Pons (tissue), 1 donor: ENCODE measurements at places on chromosomes 11 and 22.

GRCh38 chr11:19934828-19935259, 222.2 kb downstream of the NAV2 start:
- no peak for DNase-seq

- no peak for DNase-seq
Measured at GRCh38 chr11:3058753-3059664, 1.8 kb upstream of the CARS1 start.

DNA sequence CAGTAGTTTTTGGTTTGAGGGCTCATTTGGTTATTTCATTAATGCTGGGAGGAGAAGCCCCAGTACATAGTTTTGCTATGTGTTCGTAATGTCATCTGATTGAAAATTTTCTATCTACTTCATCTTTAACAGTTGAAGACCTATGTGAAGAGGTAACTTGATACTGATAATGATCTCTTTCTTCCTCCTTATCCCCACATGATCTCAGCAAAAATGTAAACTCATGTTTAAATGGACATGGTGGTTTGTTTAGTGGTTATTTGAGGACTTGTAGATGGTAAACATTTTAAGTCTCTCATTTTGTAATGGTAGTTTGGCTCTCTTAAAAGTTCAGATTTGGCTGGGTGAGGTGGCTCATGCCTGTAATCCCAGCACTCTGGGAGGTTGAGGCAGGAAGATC, 53.7 kb upstream of the SPTBN2 start:
- DNase-seq = no peak

- DNase-seq = no peak
Measured at GRCh38 chr11:3126207-3126865, 38.8 kb downstream of the OSBPL5 start.

- no peak for DNase-seq
Measured at GRCh38 chr22:46827136-46827780, 64.8 kb downstream of the TBC1D22A start.

DNA sequence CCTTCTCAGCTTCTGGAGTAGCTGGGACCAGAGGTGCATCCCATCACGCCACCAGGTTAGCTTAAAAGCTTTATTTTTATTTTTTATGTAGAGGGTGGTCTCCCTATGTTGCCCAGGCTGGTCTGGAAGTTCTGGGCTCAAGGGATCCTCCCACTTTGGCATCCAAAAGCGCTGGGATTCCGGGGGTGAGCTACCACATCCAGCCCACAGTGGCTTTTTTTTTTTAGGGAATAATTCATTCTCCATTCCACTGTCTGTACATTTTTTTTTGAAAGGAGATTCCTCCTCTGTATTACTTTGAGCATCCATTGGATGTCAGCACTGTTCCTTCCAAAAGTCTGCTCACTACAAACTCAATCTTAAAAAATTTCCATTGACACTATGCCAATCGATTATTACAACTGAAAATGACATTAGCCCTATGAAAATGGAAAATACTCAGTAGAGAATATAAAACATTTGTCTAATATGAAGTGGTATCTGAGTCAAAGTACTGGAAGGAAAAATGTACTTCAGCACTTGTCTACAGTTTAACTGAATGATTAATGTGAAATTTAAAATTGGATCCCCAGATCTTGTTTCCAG, 1.3 kb upstream of the LPXN start:
- DNase-seq = peak; percentile 75

GRCh38 chr22:49308300-49308699, 519.4 kb downstream of the BRD1 start:
- no peak for DNase-seq

GRCh38 chr11:76783294-76783895, at the start of gene TSKU:
TSS of gene TSKU (plus strand) at chr11:76783356. CDS start at chr11:76795617, 12,261 bp downstream.
- no peak for DNase-seq

DNA sequence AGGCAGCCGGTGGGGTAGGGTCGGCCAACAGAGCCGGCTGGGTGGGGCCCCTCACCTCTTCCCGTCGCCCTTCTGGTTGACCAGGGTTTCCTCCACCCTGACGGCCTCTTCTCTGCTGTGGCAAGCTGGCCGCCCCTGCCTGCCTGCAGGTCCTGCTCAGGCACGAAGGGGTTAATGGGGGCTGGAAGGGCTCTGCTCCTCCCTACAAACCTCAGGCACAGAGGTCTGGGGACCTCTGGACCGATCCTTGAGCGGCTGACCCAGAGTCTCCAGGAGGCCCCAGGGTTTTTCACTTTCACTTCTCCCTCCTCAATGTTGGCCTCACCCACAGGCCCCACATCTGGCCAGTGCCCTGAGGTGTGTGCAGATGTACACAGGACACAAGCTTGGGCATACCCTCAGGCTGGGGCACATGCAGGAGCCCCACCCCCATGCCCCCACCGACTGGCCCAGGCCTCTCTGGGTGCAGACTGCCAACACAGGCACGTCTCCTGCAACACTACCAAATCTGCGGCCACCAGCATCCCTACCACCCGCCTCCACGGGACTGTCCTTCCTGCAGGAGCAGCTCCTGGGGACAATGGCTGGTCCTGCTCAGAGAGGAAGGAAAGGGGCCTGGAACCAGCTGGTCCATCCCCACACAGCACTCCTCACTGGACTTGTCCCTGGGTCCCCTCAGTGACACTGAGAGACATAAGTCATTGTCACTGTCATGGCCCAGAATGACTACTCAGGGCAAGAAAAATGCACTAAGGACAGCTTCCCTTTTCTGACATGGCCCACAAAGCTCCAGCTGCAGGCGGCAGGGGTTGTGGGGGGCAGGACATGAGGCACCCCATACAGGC, 3.2 kb upstream of the TBX1 start:
- DNase-seq = no peak

DNA sequence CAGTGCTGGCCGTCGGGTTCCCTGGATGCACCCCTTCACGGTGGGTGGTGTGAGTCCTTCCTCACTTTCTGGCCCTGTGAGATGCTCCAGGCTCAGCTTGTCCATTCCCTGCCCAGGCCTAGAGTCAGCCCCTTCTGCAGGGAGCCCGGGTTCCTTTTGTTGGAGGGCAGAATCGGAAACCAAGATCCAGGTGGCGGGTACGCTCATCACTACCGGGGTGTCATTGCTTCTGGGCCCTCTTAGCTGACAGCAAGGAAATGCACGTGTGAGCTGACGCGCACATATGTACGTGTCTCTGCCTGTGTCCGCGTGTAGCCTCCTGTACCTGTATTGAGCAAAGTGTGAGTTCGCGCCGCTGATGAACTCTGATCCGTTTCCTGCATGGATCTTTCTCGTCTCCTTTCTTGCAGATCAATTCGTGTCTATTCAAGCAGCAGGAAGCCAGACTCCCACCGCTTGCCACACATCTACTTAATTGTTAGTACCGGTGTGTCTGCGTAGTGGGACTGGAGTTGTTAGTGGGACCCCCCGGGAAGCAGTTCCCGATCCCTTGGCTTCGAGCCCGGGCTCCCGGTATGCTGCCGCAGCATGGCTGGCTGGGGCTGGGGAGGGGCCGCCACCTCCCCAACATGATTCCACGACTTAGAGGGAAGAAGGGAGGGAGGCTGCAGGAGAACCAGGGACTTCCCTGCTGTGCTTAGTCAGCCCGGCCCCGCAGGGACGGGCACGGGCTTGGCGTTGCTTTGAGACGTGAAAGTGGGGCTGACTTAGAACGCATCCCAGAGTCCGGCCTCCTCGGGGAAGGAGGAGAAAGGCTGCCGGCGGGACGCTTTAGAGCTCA, 35.9 kb upstream of the GRAMD4 start:
- DNase-seq = no peak

DNA sequence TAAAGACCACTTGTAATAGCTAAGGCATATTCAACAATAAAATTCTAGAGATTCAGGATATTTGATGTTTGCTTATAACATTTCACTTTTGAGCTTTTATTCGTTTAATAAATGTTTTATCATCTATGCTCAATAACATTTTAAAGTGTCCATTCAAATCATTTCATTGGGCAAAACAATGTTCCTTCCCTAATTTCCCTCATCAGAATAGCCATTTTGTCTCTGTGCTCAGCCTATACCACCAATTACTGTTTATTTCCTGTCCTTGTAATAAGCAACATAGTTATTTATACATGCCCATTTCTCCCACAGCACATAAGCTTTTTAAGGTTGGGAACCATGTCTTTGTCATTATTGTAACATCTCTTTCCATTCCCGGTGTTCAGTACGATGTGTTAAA, 1.3 kb upstream of the SC5D start:
- no peak for DNase-seq

- DNase-seq = no peak
Measured at GRCh38 chr11:123057661-123058305, 4.2 kb downstream of the HSPA8 start.

- no peak for DNase-seq
Measured at GRCh38 chr11:100229086-100229485, 458.0 kb upstream of the ARHGAP42 start.

- no peak for DNase-seq
Measured at GRCh38 chr11:104772806-104773241, 125.4 kb downstream of the CASP12 start.

DNA sequence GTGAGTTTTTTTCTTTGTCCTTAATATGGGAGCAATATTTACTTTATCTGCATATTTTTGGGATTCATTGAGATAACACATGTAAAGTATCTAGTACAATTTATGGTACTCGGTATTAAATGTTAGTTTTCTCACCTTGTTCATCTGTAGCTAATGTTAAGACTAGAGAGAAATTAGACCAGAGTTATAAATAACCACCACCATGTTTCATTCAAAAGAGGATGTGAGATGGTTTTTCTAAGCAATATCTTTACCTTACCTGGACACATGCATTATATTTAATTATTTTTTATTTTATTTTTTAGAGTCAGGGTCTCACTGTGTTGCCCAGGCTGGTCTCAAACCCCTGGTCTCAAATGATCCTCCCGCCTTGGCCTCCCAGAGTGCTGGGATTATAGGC, 18.4 kb downstream of the ARHGAP42 start:
- no peak for DNase-seq

- no peak for DNase-seq
Measured at GRCh38 chr11:134464196-134464595, 52.2 kb upstream of the B3GAT1 start.

GRCh38 chr11:24132471-24132870, 364.4 kb upstream of the LUZP2 start:
- DNase-seq = no peak

DNA sequence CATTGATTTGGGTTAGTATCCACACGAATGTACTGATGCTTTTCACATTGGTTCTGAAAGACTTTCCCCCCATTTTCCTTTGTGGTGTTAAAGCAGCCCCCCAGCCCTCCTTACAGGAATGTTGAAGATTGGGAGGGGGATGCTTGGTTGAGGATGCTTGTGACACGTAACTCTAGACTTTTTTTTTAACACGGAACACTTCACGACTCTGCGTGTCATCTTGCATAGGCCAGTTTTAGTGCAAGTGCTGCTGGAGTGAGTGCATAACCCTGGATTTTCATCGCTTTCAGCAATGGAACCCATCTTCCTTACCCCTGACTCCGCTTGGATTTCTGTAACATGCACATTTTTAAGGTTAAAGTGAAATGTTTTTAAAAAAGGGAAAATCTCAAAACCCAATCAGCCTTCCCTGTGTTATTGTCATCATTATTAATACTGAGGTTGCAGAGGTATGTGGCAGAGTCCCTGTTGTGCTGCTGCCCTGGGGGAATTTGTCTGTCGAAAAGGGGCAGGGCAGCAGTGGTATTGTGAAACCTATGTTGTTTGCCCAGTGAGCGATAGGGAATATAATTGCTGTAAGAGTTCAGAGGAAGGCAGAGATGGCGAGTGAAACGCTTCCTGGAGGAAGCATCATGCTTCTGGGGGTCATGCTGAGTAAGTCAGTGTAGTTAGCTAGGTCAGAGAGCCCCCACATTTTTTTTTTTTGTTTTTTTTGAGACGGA, 12.1 kb downstream of the CECR2 start:
- DNase-seq = no peak

DNA sequence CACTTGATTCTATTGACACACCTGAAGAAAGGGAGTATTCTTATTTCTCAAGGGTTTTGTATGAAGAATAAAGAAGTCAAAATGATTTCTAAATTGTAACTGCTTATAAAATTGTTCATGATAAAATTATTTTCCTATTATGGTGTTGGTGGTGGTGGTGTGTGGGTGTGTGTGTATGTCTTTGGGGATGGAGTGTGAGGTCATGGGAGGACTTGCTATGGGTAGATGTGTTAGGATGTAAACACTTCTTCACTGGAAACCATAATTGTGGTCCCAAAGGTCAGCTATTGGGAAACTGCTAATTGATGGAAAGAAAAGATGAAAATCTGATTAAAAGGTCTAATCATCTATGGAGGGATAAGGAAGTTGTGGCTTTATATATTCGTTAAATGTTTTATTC, 5.1 kb downstream of the TRIM22 start:
- no peak for DNase-seq

DNA sequence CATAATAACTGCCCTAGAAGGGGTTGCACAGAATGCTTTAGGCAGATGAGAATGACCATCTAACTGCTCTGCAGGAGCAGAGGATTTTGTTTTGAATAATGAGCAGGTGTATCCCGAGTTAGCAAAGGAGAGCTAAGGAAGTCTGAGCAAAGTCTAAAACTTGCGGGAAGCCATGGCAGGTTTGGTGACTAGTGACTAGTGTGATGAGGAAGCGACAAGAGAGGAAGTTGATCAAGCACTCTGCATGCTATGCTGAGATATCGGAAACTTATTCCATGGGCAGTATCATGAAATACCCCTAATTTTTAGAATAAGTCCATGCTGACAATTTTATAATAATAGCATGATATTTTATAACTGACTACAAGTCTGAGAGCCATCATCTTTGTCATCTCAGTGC, 12.9 kb downstream of the OLFML1 start:
- peak; percentile 44 for DNase-seq

- DNase-seq = peak; percentile 28
Measured at GRCh38 chr11:12868315-12869073, 140.6 kb upstream of the RASSF10 start.

DNA sequence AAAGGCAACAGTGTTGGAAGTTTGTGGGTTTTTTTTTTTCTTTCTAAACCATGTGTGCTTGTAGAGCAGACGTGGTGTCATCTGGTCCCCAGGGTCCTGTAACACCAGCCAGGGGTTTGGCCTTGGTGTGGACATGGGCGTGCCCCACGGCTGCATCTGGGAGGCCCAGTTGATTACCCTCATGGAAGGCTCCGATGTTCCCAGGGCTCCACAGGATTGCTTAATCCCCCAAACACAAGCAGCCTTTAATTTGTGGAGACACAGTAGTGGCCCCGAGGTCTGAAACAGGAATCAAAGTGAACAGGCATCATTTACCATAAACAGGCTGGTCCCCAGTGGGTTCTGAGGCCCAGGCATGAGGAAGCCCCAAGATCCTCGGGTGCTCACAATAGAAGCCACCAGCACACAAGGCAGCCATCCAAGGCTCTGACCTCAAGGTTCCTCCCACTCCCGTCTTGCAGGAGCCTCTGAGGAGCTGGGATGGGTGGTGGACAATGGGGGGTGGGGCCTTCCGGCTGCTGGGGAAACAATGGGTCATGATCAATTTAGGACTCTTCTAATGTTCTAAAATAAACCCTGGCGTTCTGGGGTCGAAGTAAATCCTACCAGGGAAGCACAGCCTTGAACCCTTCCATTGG, 115.0 kb upstream of the CD82 start:
- no peak for DNase-seq

- no peak for DNase-seq
Measured at GRCh38 chr22:31991102-31991839, 46.9 kb downstream of the YWHAH start.

- no peak for DNase-seq
Measured at GRCh38 chr22:44031158-44031952, 7.3 kb downstream of the PARVB start.
